LHCN-M2 (cell line): ENCODE measurements at places on chromosomes 1 and 21.

- DNase-seq, result no peak
Measured at GRCh38 chr1:44281962-44282703, 68.9 kb downstream of the DMAP1 start.

- no peak for DNase-seq
Measured at GRCh38 chr1:151213560-151213959, 15.2 kb downstream of the PIP5K1A start.

GRCh38 chr21:42291003-42291750, 24.0 kb downstream of the TFF3 start:
- no peak for DNase-seq

DNA sequence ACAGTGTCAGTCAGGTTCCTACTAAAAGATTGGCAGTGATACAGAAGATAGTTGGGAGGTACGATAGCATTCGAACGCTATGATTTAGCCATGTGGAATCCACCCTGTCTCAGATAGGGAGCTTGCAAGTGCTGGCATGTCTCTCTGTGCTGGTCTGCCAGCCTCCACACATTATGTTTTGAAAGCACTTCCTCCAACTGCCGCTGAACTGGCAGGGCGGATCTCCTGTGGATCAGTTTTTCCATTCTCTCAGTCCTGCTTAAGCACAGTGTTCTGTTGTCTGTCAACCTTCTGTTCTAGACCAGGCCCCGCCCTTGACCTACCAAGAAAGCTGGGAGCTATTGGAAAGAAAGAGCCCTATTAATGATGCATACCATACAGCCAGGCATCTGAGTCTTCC, 65.5 kb upstream of the PALMD start:
- DNase-seq, result no peak

DNA sequence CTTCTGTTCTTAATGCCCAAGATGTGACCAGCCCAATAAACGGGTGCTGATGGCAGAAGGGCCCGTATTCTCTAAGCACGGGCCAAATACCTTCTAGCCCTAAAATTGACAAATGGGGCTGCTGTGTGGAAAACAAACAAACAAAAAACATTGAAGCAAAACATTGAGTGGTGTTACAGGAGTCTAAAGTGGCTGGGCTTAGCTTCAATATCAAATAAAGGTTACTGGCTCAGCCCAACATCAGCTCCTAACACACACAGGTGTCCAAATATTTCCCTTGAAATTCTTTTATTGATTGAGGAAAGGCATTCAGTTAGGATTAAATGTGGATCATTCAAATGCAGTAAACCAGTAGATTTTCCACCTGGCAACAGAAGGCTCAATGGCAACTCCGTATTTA, 13.3 kb upstream of the TTF2 start:
- DNase-seq, result no peak

DNA sequence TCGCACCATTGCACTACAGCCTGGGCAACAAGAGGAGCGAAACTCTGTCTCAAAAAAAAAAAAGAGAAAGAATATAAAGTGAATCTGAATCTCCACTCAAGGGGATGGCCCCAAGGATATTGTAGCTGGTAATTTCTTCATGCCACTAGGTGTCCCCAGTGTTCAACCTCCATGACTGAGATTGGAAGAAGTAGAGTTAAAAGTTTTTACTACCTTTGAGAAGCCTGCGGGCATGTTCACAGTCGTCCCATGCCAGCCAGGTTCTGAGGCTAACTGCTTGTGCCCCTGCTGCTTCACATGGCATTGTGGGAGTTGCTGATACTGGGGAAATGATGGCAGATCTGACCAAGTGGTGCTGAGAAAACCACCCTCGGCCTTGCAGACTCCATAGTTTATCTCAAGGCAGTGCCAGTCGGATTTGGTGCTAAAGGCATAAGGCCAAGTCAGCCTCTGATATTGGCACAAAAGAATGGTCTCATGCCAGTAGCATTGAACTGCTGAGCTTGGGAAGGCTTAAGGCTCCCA, 10.8 kb upstream of the SHISA4 start:
- DNase-seq, result peak; percentile 56

DNA sequence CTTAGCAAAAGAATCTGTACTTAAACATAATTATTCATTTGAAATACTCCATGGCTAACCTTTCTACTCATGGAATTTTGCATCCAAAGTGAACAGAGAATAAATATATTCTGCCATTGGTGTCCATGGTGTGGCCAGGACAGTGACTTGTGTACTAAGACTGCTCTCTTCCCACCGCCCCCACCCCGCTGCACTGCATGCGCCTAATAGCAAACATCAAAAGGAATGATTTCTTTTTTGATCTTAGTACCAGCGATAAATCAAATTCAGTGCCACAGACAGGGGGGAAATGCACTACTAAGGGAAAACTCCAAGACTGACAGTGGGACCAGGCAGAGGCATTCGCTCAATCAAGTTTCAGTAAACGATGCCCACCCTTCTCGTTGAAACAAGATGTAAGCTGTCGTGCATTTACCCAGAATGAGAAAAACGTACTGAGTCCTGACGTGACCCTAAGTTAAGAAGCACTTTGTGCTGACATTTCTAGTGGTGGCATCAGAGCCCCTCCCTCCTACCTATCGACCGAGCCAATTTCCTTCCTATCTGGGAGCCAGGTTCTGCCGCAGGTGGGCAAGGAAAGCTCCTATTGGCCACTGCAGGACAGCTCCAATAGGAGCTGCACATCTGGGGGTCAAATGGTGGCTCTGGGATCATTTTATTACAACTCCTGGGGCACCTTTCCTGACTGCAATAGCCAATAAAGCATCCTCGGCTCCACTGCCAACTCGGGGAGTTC, 12.5 kb downstream of the ESRRG start:
- no peak for DNase-seq

DNA sequence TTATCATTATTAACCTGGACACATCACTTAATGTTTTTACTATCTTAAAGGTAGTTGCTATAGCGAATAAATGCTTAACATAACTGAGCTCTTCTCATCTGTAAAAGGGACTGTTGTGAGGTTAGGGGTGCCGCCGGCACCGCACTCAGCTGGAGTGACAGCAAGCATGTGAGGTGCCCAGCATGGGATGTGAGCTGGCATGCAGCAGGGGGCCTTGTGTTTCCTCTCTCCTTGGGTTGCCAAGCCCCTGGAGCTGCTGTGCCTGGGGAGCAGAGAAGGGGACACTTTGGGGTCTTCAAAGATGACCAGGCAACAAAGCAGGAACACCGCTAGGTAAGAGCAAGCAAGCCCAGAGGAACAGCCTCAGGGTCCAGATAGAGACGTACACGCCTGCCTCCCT, 2.1 kb upstream of the ZC3H12A start:
- no peak for DNase-seq

DNA sequence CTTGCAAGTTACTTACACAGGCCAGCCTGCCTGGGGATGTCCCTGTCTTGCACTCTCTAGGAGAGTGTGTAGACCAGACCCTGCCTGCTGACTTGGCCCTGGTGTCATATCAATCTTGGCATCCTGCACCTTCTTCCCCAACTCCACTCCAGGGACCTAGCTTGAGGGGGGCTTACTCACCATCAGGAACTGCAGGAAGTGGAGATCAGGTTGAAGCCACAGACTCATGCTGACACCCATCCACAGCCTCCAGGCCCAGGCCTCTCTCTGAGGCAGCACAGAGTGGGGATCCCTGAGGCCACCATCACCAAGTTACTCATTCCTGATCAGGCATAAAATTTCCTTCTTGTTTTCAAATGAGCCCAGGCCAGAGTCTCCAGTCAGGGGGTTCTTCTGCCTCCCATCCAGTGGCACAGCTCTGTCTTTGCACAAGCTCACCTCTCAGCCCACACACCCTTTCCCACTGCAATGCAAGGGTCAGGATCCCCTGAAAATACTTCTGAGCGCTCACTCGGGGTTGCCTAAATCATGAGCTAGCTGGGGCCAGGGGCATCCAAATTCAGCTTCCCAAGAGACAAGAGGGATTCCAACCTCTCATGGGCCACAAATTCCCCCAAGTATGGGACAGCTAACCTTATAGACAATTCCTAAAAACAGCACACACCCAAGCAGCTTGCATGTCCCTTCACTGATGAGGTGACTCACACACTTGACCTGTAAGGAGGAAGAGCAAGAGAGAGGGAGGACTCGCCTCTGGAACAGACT, 33.5 kb downstream of the CSMD2 start:
- DNase-seq, result no peak

DNA sequence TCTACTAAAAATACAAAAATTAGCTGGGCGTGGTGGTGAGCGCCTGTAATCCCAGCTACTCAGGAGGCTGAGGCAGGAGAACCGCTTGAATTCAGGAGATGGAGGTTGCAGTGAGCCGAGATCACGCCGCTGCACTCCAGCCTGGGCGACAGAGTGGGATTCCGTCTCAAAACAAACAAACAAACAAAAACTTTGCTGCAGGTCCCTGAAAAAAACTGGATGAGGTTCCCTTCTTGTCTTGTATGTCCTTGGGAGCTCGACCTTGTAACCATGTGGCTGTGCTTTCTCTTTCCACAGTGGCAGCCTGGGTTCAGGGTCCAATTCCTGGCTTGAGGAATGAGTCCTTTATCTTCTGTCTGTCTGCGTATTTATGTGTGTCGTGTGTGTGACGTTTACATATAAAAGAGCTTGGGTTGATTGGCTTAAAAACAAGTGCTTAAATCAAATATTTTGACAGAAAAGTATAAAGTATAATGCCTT, 18.0 kb upstream of the COX20 start:
- DNase-seq, result no peak

DNA sequence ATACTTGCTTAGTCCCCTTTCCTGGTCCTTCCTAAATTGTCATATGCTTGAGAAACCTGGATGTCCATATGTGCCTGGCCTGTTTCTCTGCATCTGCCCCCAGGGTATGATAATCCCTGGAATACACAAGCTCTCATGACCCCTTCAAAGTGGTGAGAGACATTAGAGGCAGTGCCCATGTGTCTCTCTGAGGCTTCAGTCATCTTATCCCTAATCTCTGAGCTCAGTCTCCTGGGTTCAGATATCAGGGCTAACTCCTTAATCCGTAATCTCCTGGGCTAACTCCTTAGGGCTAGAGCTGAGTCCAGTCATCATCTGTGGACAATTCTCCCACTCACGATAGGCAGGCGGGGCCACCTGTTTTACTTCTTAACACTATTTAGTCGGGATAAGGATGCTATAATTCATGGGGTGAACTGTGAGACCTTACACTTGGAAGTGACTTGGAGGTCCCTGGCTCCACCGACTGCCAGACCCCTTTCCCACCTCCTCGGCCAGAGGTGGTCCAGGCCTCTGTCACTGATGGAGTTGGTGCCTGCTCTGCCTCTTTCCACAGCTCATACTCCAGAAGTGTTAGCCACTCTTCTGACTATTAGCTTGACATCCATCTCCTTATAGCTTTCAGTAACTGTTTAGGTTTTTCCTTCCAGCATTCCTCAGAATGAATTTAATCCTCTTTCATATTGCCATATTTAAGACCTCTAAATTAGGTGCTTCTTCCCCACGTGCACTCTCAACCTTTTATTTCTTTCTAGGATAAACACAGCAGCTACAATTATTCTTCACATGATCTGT, 22.7 kb downstream of the CCN1 start:
- no peak for DNase-seq

DNA sequence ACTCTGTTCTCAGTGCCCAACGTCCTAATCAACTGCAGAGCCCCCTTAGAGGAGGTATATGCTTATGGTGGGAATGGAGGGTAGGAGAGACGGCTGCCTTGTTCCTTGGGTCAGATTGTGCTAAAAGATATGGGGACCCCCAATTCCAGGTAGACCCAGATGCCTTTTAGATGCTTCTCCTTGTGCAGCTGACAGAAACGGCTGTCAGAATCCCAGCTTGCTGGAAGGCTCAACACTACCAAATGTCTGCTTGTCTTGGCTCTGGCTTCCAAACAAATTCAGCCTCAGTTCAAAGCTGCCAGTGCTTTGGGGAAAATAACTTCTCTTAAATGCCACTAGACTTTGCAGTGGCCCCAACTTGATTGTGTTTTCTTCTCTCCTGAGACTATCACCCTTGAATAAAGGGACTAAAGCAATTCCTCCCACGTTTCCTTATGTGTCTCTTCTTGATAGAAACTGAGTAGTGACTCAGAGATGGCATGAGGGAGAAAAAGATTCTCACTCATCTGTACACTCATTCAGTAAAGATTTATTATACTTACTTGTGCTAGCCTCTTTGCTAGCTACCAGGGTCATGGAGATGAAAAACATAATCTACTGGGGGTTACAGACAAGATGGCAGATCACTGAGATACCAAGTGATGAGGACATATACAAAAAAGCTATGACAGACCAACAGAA, 3.4 kb upstream of the RNF19B start:
- no peak for DNase-seq

- no peak for DNase-seq
Measured at GRCh38 chr1:224762701-224763100, 146.6 kb downstream of the CNIH3 start.

GRCh38 chr1:96220651-96221050, 500.9 kb upstream of the PTBP2 start:
- DNase-seq, result no peak
